ENCODE measurements at places on chromosomes 7 and 10.

- peak; percentile 61 for DNase-seq
Observed at GRCh38 chr7:1285556-1286301, 53.1 kb downstream of the UNCX start.

DNA sequence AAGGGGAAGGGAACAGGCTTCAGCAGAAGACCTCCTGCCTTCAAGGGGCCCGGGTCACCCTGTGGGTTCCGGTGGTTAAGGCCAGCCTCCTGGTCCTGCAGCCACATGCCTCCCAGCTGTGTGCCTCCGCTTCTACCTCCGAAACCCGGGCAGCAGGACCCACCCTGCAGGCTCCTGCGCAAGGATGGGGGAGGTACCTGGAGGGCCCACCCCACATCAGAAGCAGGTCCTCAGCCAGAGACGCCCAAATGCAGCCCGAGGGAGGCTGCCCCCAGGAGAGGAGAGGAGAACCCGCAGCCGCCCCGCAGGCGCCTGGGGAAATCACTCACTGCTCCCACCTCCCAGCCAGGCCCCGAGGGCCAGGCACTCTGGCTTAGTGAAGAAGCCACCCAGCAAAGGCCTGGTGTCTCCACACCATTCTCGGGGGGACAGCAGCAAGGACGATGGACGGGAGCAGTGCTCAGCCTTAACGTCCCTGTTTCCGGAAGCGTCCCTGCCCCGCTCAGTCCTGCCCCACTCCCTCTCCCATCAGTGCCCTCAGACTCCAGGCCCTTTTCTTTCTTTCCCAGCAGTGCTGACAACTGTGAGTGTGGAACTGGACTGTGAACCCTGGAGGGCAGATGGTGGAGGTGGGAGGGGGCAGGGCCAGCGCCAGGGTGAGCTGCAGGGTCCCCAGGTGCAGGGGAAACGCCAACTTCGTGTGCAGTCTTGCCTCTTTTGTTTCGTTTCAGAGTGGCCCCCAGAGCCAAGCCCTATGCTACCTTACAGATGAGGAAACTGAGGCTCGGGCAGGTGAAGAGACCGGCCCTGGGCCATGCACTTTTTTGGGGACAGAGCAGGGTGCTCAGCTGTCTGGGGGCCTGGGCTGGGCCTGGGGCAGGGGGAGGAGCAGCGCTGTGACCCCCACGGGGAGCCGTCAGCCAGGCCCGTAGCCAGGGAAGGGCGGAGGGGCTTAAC is 138.0 kb downstream of the FAM53B start:
- DNase-seq, result no peak

DNA sequence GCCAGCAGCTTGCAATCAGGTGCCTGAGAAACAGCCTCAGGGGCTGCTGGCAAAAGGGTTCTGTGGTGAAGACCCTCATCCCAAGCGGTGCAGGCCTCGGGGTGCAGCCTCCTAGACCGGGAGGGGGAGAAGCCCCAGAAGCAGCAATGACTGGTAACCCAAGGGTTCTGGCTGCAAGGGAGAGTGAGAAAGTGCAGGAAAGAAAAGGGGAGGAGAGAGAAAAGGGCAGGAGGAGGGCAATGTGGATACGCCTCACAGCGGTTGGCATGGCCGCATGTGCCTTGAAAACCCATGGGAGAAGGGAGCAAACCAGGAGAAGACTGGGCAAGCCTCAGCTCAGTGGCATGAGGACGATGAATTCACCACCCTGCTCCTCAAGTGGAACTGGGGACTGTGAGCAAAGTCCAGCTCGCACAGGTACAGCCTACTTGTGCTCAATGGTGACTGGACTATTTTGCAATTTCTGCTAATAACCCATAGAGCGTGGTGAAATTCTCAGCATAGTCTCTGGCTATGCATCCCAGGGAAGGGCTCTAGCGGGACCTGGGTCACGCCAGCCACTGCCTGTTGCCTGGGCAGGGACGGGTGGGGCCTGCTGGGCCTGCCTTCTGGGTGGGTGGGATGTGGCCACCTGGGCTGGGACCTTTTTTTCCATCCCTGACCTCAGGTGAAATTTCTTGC is 6.2 kb downstream of the CLRN3 start:
- DNase-seq, result no peak

- DNase-seq, result no peak
Observed at GRCh38 chr7:112481121-112481736, 438 bp downstream of the LSMEM1 start.

DNA sequence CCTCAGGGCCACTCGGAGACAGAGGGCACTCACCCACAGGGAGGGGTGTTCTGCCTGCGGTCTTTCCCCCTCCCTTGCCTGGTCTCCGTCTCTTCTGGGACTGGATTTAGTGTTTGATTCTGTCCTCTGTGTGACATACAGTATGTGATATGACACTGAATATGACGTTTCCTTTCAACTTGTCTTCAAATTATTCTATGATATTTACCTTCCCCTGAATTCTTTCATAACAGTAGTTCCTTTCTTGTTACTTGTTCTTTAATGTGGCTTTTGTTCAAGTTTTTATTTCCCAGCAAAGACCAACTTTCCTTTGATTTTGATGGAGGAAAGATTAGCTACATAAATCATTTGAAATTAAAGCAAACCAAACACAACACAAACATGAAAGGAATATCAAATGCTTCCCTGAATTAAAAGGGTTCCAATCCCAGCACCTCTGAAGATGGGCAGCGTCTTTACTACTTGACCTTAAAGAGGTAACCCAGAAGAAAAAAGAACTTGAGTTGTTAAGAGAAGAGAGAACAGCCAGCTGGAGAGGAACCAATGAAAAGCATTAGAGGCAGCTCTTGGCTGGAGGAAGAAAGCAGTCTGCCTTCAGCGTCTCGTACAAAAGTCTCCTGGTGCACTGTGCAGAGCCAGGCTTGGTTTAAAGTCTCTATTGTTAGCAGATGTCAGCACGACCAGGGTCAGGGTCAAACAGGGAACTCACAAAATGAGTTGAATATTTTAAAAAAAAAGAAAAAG is 18.3 kb upstream of the RHEB start:
- no peak for DNase-seq

DNA sequence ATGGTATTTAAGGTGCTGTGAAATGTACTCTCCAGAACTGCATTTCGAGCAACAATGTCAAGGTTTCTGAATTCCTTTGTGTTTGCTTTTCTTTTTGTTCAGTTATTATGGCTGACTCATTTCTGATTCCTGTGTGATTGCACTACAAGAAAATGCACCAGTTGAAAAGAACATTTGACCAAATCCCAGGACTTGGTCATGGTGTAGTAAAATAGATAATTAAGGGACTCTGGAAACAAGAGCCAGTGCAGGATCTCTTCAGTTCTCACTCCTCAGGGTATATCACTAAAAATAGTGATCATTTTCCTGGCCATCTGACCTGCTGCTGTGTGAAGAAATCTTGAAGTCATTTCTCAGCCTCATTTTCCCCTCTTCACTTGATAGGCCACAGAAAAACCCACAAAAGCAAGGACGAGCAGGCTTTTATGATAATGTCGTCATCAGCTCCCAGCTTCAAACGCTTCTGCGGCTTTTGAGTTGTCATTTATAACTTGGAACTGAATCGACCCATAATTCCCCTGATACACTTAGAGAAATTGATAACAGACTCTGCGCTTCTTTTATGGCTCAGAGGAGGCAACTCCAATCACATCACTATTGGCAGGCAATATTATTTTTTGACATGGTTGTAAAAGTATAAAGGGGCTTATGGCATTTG is 274.7 kb downstream of the HDAC9 start:
- no peak for DNase-seq

DNA sequence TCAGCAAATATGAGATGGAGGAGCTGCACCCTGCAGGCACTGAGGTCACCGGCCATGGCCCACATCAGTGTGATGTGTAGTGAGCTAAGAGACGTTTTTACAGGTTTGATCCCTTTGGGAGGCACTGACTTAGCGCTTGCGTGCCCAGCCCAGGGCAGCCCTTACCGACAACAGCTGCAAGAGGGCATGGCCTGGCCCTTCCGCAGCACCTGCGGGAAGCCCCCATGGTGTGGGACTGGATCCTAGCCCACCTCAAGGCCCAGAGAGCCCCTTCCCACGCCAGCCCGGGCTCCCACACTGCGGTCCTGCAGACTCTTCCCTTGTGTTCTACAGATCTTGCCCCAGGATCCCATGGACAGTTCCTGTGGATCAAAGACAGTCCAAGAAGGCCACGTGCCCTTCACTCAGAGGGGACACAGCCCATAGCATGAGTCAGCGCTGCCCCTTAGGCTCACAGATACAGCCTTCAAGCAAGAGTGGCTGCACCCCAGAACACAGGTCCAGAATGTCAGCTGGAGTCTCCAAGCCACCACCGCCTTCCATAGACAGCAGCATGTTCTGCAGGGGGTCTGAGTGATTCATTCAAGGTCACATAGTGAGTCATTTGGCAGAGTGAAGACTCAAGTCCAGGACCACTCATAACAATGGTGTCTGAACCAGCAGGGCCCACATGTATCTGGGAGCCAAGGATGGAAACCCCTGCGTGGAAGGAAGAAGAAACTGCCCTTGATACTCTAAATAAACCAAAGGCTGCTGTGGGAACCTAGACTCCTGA is 25.4 kb downstream of the TLL2 start:
- no peak for DNase-seq

- no peak for DNase-seq
Observed at GRCh38 chr7:46744957-46745706, 824.1 kb upstream of the IGFBP3 start.

- DNase-seq, result no peak
Observed at GRCh38 chr7:129144834-129145668, 544 bp downstream of the TSPAN33 start.

DNA sequence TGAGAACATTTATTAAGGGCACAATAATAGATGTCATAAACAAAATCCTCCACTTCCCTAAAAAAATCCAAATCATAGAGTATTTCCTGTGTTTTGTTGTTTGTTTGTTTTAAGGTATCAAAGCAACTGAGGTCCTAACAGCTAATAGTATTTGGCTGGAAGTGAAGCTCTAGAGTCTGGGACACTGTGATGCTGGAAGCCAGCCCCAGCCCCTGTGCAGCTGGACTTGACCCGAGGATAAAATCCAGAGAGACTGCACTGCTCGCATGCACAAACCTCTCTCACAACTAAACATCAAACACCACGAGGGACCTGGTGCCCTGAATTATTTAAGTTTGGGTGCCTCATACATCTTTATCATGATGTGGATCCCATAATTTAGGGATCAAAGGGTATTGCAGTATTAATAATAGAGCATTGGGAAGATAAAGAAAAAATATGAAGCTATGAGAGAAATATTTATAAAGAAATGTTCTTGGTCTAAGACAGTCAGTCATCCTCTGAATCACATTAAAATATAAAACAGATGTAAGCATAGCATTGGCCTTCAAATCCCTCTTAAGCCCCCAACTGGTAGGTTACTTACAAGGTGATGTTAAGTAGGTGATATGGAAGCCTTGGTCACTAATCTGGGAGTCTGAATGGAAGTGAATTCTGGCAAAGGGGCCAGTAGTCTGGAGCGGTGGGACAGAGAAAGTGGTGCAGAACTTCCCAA is 44.4 kb downstream of the CUBN start:
- DNase-seq, result no peak

GRCh38 chr10:23523251-23523650 is 84.4 kb downstream of the OTUD1 start:
- DNase-seq, result no peak

- no peak for DNase-seq
Observed at GRCh38 chr7:157479326-157479725, 142.5 kb downstream of the DNAJB6 start.

- no peak for DNase-seq
Observed at GRCh38 chr7:70380421-70381015, 751.4 kb upstream of the GALNT17 start.

- DNase-seq, result no peak
Observed at GRCh38 chr7:128116740-128117139, 85.5 kb upstream of the LRRC4 start.

GRCh38 chr10:75508814-75509306 is 77.4 kb downstream of the LRMDA start:
- no peak for DNase-seq

- DNase-seq, result no peak
Observed at GRCh38 chr10:49661140-49661856, 18.2 kb upstream of the C10orf53 start.

DNA sequence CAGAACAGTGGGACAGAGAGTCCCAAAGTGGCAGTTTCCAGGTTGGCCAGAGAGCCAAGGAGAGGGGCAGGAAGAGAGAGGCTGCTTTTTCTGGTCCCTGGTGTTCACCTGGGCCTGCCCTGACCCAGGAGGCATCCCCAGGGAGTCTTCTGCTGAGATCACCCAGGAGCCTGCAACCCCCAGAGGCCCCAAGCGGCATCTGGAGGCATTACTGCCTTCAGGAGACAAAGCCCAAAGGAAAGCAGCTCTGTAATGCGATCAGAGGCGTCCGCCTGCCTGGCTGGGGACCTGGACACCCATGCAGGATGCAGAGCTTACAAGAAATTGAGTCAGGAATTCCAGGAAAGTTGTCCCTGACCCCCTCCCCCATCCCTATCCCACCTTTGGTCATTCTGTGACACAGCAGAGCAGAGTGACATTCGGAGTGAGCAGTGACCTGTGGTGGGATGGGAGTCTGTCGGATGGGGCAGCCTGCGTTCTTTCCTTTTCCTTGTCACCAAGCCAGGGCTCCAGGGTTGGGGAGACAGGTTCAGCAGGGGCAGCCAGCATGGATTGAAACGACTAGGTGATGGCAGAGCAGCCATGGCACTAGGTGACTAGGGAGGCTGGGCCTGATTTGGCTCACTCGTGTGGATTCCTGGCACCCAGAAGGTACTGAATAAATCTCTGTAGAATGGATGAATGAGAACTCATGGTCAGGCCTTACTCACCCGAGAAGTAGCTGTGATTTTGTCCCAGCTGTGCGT is 10.4 kb downstream of the UNC5B start:
- no peak for DNase-seq

DNA sequence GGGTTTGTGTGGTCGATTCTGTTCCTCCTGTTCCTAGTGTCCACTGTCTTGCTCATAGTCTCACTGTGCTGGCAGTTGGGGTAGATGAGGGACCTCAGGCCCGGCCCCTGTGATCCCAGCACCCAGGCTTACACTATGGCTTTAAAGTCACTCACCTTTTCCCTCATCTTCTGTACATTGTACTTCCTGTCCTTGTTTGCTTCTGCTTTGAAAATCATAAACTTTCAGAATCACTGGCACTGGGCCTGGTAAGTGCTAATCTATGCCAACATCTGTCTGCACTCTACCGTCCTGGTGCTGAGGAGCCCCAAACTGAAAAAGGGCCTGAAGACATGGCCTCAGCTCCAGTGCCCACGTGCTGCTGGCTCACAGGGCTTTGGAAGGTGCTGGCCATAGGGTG is 5.7 kb upstream of the TAS2R60 start:
- no peak for DNase-seq

DNA sequence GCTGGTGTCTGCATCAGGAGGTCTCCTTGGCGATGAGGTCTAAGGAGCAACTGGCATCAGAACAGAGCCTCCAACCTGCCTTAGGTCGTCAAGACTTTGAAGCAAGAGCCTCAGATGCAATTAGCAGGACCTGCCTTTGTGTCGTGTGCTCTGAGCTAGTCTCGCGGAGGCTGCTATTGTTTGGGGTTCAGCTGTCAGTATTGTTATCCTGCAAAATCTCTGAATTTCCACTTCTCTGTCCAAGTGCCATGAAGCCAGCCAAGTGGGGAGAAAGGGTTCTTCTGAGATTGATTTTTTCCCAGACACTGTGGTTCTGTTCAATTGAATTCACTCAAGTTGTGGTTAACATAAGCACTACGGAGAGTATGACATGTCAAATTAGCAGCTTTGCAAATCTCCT is 78.7 kb downstream of the ADARB2 start:
- no peak for DNase-seq

Measured in natural killer cell treated with Interleukin-12 subunit alpha and Interleukin-12 subunit beta and Interleukin-15 and Interleukin-18, amount 100 ng/mL, for 72 hours (primary cell).